ENCODE measurements at places on chromosomes 3 and 15. TPM values are rescaled to one million over a fixed set of nuclear protein-coding genes. Genes with fewer than 3 reads are reported as not detected.

GP5 gene
- 0.02 TPM for polyA plus RNA-seq

SI gene
- polyA plus RNA-seq, result not detected

WDR93 gene
- 0.05 TPM for polyA plus RNA-seq

SLC7A14 gene
- not detected for polyA plus RNA-seq

CLDN1 gene
- polyA plus RNA-seq, result 218 TPM

PLA2G4E gene
- 1.1 TPM for polyA plus RNA-seq

ABI3BP gene
- 0.59 TPM for polyA plus RNA-seq

SUSD5 gene
- 0.09 TPM for polyA plus RNA-seq

CRABP1 gene
- not detected for polyA plus RNA-seq

NEK10 gene
- 0.98 TPM for polyA plus RNA-seq

STT3B gene
- polyA plus RNA-seq, result 66.7 TPM

GABRB3 gene
- 0.81 TPM for polyA plus RNA-seq

MCF2L2 gene
- polyA plus RNA-seq, result 0.26 TPM

OR4F6 gene
- polyA plus RNA-seq, result not detected

IQCF5 gene
- polyA plus RNA-seq, result not detected

Measured in keratinocyte (primary cell).